ENCODE measurements at places on chromosomes 7 and 10.

GRCh38 chr10:133198206-133198605 lies 31.8 kb upstream of the UTF1 start:
- DNase-seq, result no peak

DNA sequence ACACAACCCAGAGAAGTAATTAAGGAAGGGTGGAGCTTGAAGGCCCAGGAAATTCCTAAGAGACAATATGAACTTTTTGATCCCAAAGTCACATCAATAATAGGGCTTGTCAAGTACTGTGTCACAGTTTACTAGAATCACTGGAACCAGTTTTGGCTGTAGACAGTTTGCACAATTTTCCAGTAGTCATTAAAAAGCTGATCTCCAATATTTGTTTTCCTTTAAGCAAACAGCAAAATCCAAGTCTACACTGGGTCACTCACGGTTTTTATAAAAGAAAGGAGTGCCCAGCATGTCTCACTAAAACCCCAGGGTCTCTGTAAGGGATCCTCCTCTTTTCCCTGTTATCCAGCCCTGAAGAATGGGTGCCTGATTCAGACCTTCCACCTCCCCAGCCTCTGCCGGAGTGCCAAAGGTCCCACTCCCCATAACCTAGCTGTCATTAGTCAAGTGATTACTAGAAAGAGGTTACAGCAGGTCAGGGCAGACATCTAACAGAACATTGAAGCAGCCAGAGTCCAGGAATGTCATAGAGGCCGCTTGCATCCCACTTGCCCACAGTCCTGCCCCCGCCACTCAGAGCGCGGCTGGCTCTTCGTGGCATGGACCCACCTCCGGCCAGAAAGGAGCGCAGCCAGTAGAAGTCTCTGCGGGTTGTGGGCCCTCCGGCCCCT lies 552 bp downstream of the SLC25A16 start:
- DNase-seq, result no peak

DNA sequence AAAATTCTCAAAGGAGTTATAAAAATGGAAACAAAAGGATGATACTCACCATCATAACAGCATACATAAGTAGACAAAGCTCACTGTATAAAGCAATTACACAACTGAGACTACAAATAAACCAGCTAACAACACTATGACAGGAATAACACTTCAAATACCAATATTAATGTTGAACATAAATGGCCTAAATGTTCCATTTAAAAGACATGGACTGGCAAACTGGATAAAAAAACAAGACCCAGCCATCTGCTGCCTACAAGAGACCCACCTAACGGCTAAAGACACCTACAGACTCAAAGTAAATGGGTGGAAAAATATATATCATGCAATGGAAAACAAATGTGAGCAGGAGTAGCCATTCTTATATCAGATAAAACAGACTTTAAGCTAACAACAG lies 69.2 kb upstream of the DDC start:
- no peak for DNase-seq

GRCh38 chr7:132328047-132328620 lies 248.1 kb downstream of the PLXNA4 start:
- no peak for DNase-seq

- DNase-seq, result no peak
Observed at GRCh38 chr7:50661345-50662040, 96.3 kb upstream of the DDC start.

DNA sequence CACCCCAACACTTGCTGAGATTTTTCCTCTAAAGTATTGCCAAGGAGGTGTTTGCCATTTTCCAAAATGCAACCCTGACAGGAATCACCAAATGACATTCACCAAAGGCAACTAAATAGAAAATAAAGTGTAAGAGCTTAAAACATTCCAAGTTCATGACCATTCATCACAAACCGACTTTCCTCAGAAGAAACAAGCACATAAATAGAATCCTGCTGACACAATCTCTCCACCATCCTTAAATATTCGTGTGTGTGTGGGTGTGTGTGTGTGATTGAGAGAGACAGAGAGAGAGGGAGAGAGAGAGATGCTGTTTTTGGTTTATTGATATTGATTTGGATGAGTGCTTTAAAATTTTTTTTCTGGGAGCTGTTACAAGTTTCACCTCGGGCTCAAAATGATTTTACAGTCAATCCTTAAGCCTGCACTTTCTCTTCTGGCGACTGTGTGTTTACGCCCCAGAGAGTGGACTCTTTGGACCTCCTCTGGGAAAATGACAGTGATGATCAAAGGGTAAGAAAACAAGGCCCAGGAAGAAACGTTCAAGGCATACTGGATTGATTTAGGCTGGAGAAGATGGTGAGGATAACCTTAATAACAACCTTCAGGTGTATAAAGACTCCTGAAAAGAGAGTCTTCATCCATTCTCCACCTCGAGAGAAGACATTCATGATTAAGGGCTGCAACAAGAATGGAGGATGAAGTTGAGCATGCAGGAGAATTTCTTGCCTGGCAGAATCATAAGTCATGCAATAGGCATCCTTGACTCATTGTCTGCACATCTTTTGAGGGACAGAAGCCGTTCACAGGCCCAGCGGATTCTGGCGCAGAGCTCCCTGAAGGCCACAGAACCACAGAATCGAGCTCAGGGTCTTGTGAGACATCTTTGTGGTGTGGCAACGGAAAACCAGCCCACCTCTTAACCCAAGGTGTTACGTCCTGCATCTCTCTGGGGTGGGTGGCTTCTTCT lies 104.4 kb upstream of the FGFR2 start:
- DNase-seq, result no peak

GRCh38 chr7:96093435-96093834 lies 228.5 kb downstream of the SLC25A13 start:
- no peak for DNase-seq

DNA sequence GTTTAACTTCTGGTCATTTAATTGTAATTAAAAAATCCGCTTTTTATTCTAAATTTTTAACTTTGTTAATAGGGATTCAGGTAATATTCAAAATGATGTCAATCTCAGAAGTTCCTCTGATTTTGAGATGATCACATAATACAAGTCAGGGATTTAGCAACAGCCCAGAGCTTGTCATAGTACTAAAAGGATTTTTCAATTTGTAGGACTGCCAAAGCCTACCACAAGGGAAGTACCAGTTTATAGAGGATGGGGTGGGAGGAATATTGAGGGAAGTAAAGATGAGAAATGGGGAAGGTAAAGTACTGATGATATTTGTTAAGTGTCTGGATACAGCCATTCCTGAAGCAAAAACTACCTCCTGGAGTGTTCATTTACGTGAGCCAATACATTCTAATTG lies 278.2 kb upstream of the TEX47 start:
- no peak for DNase-seq

GRCh38 chr7:120327054-120327453 lies 54.1 kb downstream of the KCND2 start:
- DNase-seq, result no peak

GRCh38 chr10:14360961-14361360 lies 30.2 kb upstream of the FRMD4A start:
- no peak for DNase-seq

DNA sequence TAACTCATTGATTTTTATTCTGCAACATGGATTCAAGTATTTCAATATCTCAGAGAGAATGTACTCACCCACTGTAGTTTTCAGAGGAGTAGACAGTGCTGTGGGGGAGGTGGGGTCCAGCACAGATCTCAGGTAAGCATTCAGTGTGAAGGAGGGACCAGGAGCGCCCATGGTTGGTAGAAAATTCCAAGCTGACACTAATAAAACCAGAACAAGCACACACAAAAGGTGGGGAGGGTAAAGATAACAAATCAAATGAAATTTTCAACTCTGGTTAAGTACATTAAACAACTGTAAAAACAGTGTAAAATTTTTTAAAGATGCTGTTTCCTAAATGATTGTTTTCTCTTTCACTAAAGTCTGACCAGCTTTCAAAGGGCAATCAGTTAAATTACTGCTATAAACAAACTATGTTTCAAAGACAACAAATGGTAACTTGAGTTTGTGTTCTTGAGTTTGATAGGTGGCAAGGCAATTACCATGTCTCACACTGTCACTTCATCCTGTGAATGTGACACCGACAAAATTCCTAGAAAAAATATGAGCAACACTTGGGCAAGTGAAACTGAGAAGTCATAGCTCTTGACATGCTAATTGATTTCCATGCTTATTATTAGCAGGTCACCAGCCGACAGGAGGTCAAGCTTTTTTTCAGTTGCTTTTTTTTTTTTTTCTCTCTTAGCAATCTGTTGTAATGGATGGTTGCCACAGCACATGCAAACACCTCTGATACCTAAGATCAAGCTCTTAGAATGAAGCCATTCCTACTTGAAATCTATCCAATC lies 205.8 kb upstream of the SLC26A5 start:
- DNase-seq, result no peak

GRCh38 chr10:95290461-95291364 lies at the start of gene PDLIM1:
Gene PDLIM1 (minus strand): TSS chr10:95291003. CDS start chr10:95290915, 88 bp downstream.
- DNase-seq, result no peak

DNA sequence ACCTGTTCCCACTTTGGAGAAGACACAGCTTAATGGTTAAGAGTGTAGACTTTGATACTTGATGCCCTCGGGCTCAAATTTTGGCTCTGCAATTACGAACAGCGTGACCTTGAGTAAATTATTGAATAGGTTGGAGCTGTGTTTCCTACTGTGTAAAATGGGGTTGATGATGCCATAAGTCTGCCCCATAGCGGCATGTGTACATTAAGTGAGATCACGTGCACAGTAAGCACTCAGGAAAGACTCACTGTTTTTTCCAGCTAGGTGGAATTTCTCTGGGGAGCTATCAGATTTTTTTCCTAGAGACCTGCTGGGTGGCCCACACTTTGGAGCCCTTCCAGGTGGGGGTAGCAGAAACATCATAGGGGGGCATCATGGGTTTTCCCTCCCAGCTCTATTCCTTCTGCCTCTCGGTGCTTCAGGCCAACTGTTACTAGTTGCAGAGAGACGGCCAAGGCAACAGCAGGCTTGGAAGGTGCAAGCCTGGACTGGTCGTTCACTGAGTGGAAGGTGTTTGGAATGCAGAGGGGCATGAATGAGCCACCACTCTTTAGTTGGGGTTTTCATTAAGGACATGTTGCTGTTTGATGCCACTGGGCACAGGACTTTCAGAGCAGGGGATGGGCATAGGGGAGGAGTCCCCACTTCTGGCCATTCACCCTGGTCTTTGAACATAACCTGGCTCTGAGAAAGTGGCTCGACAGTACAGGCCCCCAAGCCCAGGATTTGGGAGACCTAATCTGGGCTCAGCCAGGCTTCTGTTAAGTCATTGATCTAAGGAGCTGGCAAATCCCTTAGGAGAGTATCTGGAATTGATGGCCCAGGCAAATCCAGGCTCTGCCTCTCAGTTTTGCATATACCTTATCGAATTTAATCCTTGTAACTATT lies 64.0 kb downstream of the SYPL1 start:
- DNase-seq, result no peak

Measured in stimulated activated CD4-positive, alpha-beta T cell treated with anti-CD3 and anti-CD28 coated beads, Interleukin-1b, Interleukin-23, amount 100 ng/mL, for 1 hour (primary cell).